Stimulated activated CD8-positive, alpha-beta memory T cell treated with anti-CD3 and anti-CD28 coated beads, Interleukin-2, amount 100 ng/mL, for 48 hours (primary cell): ENCODE measurements at places on chromosomes 6 and 20.
A peak's percentile ranks its signal among the peaks of the same experiment; 100 is the strongest.

DNA sequence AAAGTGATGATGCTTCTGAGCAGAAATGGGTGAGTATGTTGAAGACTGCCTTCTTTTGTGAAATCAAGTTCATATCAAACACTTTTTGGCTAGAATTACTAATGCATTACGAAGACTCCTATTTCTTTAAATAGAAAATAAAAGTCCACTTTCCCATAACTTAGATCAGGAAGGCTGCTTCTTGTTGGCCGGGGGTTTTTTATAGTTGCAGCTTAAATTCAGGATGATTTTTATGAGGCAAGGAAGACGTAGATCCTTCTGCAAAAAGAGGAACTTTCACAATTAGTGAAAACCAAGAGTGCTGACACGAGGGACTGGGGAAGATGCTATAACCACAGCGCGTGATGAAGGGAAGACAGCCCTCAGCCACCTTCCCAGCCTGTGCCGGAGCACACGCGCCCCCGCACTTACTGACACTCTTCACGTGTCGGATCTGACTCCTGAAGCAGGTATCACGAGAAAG is 206.1 kb upstream of the PRDM1 start:
- peak; percentile 34 for DNase-seq

GRCh38 chr20:33679758-33680485 is 5.7 kb upstream of the NECAB3 start:
- DNase-seq = peak; percentile 39

- no peak for DNase-seq
Observed at GRCh38 chr6:41777551-41778285, 2.0 kb downstream of the FRS3 start.

DNA sequence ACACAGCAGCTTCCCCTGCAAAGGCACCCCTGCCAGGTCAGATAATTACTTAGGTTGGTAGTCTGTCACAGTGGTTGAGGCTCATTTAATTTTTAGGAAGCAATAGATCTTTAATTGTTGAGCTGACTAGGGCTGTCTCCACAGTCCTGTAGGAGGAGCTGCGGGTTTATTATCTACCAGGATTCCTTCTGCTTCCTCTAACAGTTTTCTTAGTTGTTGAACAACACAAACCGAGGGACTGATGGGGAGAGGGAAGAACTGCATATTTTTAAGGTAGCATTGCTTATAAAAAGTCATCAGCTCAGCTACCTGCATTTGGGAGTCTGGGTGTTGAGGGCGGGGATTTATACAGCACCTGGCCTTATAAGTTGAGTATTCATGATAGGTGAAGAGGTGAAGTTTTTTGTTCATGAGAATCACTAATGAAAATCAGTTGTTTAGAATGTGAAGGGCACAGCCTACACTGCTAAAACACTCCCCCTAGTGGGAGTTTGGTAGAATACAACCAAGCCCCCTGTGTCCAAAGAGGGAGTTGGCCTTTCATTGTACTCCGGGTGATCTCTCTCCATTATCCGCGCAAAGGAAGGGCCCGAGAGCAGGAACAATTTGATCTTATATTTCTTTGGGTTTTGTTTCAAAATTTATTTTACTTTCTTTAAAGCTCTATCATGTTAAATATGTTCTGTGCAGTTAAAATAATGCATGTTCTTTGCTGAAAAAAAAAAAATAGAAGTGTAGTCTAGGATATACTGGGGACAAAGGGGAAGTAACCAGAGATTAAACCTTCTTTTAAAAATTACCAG is 69.6 kb downstream of the SSR1 start:
- DNase-seq = no peak

- DNase-seq = no peak
Observed at GRCh38 chr20:8891039-8891438, 177.8 kb upstream of the PLCB4 start.

DNA sequence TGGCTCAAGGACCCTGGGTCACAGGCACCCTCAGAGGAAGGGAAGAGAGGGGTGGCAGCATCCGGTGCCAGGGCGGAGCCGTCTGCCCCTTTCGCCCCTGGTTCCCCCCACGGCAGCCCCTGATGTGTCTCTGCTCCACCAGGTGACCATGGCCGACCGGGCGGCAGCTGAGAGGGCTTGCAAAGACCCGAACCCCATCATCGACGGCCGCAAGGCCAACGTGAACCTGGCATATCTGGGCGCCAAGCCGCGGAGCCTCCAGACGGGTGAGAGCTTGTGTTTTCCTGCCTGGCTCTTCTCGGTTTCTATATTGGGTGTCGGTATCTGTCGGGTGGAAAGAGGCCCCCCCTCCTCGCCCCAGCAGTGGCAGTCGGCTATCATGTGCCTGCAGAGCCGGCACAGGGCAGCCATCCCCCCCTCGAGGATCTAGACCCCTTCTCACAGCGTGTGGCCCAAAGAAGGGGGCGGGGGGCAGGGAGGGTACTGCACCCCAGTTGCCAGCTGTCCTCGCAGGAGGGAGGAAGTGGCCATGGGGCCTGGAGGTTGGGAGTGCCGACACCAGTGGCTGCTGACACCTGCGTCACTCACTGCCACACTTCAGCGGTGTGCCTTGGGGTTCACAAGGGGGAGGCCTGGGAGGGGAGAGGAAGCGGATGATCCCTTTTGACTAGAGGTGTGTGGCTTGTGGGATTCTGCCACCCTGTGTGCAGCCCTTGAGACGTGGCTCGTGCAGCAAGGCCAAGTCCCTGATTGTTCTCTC is 1.5 kb downstream of the RBM38 start:
- DNase-seq = peak; percentile 54

GRCh38 chr20:15642676-15643075 is 930.6 kb downstream of the KIF16B start:
- DNase-seq = no peak

DNA sequence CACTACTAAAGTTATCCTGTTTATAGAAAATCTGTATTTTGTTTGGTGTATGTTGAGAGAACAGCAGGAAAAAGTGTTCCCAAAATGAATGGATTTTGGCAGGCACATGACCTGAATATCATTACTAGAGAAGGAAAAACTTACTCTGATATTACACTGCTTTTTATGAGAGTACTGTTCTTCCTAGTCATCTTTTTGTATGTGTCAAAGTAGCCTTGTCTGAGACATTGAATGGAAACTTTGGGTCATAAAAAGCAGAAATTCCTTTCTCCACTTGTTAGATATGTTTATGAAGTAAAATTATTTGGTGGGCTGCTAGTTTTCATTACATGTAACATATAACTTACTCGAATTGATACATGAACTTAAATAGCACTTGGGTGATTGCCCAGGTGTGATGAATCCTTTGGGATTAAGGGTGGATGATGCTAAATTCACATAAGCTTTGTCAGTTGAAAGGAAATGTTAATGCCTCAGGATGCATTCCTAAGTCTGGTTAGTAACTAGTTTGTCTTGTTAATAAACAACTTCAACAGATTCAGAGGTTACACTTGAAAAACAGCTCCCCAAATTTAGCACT is 206.7 kb downstream of the CENPW start:
- DNase-seq = no peak

GRCh38 chr6:49548613-49549304 is 1.7 kb upstream of the C6orf141 start:
- no peak for DNase-seq

GRCh38 chr20:1524004-1524403 is 32.8 kb upstream of the SIRPB2 start:
- no peak for DNase-seq

DNA sequence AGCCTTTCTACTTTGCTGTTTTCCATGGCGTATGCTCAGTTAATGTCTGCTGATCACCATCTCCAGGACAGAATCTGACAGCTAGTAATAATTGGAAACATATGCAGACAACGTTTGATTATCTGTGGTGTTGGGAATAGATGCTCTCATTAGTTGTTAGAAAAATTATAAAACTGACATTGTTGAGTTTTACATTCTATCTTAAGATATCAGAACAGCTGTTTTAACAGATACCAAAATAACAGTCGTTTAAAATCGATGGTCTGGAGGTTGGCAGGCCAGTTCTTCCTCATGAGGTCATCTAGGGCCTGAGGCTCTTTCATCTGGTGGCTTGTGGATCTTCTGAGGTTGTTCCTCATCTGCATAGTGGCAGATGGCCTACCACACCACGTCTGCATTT is 137.6 kb downstream of the AIG1 start:
- no peak for DNase-seq

DNA sequence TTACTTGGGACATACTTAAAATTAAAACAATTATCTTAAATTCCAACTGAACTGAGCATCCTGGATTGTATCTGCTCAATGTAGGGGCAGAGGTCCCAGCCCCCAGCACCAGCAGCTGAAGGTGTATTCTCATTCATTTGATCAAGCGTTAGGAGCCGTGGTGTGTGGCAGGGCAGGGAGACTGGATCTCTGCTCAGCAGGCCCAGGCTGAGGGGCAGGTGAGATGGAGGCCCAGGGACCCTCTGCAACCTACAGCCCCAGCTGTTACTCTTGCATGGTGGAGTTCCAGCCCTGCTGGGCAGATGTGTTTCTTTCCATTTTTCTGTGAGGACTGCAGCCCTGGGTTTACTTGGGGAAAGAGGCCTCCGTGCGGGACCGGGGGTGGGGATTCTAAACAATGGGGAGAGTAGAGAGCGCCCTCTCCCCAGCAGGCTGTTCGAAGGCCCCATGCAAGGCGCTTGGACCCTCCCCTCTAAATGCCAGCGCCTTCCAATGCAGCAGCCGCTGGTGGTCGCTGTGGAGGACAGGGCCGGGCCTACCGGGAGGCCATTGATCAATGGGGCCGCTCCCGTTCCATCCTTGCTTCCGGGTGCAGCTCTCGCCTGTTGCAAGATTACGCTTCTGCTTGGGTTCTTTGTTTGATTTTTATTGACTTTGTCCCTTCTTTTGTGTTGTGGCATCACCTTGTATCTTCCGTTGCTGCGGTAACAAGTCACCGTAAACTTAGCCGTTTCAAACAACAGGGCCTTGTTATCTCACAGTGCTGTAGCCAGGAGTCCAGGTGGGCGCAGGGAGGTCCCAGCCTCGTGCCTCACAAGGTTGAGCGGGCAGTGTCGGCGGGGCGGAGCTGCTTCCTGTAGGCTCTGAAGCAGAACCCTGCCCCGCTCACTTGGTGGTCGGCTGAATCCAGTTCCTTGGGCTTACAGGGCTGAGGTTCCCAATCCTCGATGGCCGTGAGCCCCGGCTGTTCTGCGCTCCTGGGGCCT is 134.8 kb upstream of the PHACTR3 start:
- DNase-seq = no peak

- no peak for DNase-seq
Observed at GRCh38 chr6:137315081-137315480, 95.9 kb upstream of the IFNGR1 start.

GRCh38 chr6:10659699-10660348 is 34.6 kb downstream of the C6orf52 start:
- no peak for DNase-seq

DNA sequence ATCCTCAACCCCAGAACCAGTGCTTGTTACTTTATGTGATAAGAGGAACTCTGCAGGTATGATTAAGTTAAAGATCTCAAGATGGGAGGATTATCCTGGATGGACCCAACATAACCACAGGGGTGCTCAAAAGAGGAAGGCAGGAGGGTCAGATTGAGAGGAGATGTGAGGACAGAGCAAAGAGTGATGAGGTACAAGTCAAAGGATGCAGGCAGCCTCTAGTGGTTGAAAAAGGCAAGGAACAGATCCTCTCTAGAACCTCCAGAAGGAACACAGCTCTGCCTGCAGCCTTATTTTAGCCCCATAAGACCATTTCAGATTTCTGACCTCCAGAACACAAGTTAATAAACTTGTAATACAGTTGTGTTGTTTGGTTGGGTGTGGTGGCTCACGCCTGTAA is 41.2 kb downstream of the PDSS2 start:
- no peak for DNase-seq

- DNase-seq = no peak
Observed at GRCh38 chr6:28817808-28818145, 106.0 kb downstream of the TRIM27 start.

GRCh38 chr6:80605165-80605989 is 498.9 kb downstream of the BCKDHB start:
- no peak for DNase-seq

DNA sequence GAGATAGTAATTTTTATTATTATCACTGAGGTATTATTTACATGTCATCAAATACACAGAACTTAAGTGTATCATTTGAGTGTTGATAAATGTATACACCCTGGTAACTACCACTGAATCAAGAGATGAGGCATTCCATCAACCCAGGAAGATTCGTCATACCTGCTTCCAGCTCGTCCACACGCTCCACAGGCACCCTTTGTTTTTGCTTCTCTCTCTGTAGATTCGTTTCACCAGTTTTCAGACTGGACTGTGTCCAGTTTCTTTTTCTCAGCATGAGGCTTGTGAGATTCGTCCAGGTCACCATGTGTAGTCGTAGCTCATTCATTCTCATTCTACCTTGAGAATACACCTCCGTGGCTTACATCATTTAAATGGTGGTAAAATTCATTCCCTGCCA is 64.5 kb downstream of the BFSP1 start:
- DNase-seq = no peak

GRCh38 chr20:54115172-54115854 is 44.9 kb upstream of the BCAS1 start:
- no peak for DNase-seq

DNA sequence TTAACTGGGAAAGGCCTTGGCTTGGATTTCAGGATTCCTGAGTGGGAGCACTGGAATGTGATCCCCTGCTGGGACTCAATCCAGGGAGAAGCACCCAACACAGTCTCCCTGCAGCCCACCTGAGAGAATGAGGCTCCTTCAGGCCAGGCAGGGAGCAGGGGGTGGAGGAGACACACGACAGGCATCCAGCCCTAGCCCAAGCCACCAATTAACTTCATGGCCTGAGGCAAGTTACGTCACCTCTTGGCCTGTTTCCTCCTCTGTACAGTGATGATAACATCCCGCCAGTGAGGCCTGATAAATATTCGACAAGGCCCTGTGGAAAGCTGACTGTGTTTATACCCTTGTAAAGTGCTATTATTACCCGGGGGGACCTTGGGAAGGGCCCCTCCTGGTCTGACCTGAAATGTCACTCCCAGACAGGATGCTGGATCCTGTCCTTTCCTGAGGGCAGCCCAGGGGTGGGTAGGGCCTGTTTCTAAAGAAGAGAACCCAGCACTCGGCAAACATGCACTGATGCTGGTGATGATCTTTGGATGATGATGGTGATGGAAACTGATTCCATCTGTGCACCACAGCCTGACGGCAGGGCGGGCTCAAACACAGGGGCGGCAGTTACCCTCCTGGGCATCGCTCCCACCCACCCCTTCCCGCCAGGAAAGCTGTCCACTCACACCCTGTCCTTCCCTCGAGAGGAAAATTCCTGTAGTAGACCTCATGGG is 12.4 kb downstream of the FRS3 start:
- DNase-seq = no peak

- peak; percentile 33 for DNase-seq
Observed at GRCh38 chr20:58306421-58307261, 2.9 kb upstream of the RAB22A start.

GRCh38 chr6:90135667-90136066 is 161.0 kb downstream of the BACH2 start:
- DNase-seq = no peak

DNA sequence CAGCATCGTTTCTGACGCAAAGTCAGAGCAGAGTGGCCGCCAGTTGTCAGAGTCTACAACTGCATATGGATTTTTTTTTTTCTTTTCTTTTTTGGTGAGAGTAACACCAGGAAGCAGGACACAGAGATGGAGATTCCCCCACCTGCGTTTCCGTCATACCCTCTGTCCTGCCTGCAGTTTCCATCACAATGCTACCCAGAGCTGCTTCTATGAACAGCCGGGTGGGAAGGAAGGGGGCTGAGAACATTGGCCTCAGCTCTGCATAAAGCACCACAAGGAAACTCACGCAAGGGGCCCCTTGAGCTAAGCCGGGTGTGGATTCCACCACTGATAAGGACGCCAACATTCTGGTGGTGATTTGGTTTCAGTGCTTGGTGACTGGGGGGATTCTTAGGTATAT is 183.5 kb upstream of the AFDN start:
- DNase-seq = no peak
